SHP77 (cell line): ENCODE measurements at places on chromosomes 3 and 15.

DNA sequence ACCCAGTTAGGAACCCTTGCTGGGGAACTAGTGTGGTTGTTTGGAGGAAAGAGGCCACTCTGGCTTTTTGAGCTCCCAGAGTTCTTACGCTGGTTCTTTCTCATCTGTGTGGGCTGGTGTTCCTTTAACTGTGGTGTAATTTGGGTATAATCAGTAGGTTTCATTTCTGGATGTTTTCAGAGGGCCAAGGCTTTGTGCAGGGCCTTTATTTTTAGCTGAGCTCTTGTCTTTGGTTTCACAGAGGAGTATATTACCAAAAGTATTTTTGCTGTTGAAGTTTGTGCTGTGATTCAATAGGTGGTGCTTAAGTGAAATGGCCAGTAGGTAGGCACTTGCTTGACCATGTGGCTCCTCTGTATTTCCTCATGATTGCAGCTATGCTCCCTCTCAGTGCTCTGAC lies 357.9 kb downstream of the KCNH8 start:
- no peak for DNase-seq

- no peak for DNase-seq
These were observed 145.8 kb upstream of the THRB start for GRCh38 chr3:24640330-24640877.

- peak; percentile 26 for DNase-seq
These were observed 455.6 kb downstream of the TBL1XR1 start for GRCh38 chr3:176741664-176742047.

- no peak for DNase-seq
These were observed 40.1 kb downstream of the FNDC3B start for GRCh38 chr3:172079326-172079976.

DNA sequence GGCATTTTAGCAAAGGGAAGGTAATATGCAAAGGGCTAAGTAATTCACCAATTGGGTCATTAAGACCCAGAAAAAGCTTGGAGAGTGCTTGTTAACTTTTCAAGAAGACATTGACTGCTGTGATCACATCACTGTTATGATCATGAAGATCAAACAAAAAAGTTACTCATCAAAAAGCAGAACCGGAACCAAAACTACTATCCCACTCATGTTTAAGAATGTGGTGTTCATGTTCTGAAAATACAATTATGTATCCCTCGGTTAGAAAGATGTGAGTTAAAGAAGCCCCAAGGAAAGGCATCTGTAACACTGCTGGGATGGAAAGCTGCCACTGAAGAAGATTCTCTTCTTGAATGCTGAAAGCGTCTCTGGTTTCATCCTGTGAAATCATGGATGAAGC lies 32.6 kb downstream of the BBX start:
- no peak for DNase-seq

DNA sequence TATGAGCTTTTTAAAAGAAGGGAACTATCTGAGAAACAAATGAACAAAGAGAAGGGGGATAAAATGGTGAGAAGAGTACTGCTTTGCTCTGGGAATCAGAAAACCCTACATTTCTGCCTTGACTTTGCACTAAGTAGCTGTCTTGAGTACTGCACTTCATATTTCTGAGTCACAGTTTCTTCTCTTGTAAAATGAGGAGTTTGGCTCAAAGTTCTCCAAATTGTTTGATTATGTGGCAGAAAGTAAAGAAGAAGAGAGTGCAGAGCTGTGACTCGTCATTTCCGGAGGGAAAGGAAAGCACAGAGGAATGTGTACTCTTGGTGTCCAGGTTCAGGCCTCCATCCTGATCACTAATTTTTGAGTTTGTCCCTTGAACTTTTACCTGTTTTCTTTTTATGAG lies 54.7 kb downstream of the TP63 start:
- DNase-seq, result no peak

GRCh38 chr3:167318306-167318705 lies 61.8 kb downstream of the ZBBX start:
- DNase-seq, result no peak

- DNase-seq, result no peak
These were observed 108.1 kb upstream of the LSAMP start for GRCh38 chr3:116553355-116553754.

GRCh38 chr3:94114666-94115065 lies 51.8 kb downstream of the NSUN3 start:
- no peak for DNase-seq

- no peak for DNase-seq
These were observed 116.4 kb upstream of the RAD18 start for GRCh38 chr3:9079676-9080075.

DNA sequence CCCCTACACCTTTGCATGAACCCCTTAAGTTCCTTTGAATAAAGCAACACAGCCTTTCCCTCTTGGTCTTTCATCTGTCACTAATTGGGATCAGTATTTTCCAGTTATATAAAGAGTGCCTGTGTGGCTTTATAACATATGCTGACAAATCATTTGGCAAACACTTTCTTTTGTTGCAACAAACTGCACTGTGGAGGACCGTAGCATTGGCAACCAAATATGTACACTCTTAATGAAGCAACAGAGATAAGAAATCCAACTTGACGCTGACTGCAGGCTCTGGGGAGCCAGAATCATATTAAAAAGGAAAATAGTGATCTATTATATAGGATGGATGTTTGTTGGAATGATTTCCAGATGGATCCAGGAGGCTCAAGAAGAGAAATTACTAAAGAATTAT lies 120.1 kb upstream of the PRICKLE2 start:
- DNase-seq, result no peak

DNA sequence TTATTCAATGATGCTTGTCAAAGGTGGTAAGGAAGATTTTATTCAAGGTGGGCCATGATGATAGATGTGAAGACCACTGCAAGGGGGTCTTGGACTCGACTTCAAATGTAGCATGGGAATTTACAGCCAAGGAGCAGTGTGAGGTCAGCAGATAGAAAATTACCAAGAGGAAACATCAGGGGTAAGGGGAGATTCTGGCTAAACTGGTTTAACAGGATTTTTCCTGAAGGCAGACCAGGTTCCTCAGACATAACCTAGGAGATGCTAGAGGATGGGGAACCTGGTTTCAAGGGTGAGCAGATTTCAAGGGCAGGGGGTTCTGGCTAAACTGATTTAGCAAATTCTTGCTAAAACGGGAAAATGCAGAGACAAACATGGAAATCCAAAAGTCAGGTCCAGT lies 464.9 kb downstream of the TAFA4 start:
- DNase-seq, result no peak

DNA sequence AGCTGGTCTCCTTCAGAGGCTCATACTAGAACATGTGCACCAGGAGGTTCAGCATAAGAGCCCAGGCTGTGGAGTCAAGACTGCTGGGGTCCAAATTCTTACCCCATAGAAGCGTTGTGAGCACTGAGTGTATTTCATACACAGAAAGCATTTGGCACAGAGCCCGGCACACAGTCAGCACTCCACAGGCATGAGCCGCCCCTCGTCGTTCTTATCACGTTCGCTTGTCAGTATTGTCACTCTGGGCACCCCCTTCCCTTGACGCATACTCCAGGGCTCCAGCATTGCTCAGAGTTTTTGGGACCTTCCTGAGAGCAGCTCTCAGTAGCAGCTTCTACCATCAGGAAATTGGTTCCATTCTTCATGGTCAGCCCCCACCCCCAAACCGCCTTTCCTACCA lies 25.2 kb downstream of the CORO2B start:
- DNase-seq, result no peak

DNA sequence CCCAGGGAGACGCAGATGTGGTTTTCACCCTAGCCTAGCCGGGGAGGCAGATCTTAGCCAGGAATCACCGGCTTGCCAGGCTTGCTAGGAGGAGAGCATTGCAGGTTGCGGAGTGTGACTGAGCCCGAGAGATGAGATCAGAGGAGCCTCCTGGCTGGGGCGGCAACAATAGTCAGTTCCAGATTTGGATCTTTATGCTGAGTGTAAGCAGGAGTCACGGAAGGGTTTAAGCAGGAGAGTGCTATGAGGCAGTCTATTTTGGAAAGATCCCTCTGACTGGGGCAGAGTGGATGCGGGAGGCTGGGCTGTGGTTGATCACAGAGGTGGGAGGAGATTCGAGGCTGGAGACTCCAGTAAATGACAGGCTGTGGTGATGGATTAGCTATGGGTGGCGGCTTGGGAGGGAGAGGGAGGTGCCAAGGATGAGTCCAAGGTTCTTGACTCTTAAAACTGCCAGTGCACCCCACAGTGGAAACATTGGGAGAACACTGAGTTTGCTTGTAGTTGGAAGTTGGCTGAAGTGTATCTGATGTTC lies 10.4 kb upstream of the BAHD1 start:
- DNase-seq, result no peak

GRCh38 chr3:194161131-194162045 lies 25.4 kb downstream of the HES1 start:
- DNase-seq, result no peak

GRCh38 chr3:133881492-133881891 lies 14.2 kb downstream of the RAB6B start:
- no peak for DNase-seq

- no peak for DNase-seq
These were observed 20.0 kb downstream of the EFCC1 start for GRCh38 chr3:129021140-129021551.

DNA sequence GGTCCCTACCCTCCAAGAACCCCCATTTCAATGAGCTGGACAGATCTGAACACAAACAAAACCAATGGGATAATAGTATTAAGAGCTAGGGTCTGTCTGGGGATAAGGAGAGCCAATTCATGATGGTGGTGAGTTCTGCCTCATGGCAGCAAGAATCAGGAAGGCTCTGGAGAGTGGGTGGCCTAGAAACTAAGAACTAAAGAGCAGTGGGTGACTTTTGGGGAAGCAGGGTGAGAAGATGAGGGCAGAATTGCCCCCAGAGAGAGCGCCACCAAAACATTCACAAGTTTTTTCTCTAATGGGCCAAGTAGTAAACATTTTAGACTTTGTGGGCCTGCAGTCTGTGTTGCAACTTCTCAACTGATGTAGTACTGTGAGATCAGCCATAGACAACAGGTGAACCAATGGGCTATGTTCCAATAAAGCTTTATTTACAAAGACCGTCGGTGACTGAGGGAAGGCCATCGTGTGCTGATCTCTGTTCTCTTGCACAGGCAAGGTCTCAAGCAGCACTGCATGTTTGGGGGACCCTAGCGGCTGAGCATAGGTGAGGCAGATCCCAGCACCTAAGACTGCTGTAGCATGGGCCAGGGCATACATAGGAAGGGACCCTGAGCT lies 225.5 kb upstream of the ST8SIA2 start:
- DNase-seq, result no peak

- DNase-seq, result peak; percentile 54
These were observed 9.7 kb downstream of the ITIH4 start for GRCh38 chr3:52820736-52821135.

DNA sequence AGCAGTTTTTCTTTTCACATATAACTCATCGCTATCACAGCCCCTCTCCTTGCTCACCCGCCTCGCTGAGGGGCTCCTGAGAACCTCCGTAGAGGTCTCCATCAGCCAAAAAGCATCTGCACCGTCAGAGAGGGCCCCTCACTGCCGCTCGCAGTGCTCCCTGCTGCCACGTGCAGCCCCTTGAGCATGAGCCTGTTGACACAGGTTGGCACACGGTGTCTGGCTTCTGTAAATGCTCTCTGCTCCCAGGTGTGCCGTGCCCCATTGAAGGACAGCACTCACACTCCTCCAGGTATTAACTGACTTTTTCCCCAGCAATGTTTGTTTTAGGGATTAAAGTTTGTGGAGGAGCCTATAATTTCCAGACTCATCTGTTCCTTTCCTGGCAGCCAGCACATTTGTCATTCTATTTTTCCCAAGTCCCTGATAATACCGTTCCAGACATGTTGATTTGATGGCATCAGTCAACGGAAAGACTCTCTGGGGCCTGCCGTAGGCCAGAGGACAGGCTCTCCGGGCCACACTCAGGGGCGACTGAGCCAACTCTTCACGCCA lies 2.1 kb upstream of the FURIN start:
- DNase-seq, result no peak

DNA sequence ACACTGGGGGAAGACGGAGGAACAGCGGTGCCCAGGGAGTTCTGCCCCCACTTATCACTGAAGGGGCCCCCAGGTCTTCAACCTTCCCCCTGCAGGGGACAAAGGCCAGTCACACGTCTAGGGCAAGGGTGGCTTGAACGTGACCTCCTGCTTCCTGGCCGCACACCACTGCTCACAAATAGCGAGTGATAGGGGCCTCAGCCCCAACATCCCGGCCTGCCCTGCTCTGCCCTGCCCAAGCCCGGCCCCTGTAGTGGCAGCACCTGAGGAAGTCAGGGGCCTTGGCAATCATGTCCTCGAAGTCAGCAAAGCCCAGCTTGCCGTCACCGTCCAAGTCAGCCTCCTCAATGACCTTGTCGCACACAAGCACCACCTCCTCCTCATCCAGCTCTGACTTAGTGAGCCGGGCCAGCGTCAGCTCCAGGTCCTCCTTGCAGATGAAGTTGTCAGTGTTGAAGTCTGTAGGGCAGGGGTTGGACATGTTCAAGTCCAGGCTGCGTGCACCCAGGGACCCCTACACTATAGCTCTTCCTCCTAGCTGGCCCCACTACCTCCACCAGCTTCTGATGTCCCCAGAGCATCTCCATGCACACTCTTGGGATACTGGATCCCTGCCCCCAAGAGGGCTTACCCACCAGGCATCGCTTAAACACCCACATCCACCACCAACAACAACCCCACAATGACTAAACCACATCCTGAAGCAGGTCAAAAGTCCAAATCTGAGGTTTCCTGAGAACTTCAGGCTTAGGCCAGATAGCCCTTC lies 13.3 kb downstream of the SH2D7 start:
- no peak for DNase-seq

- no peak for DNase-seq
These were observed 479.6 kb downstream of the CNTN3 start for GRCh38 chr3:74134831-74135230.

DNA sequence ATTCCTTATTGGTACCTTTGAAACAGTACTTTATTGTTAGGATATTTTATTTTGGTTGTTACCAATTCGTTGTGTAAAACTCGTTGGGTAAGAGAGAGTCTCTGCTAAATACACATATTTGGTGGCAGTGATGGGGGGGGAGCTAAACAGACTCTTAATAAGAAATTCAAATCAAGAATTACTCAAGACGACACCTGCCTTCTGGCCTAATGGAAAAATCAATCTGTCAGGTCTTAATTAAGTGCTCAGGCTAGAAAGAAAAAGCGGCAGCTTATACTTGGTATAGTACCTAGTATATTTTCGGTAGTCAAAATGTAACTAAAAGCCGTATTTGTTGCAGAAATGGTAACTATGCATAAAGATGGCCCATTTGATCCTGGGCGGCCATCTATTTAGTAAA lies 18.2 kb downstream of the FOXP1 start:
- DNase-seq, result no peak

- no peak for DNase-seq
These were observed 10.2 kb upstream of the TMEM212 start for GRCh38 chr3:171832989-171833388.

GRCh38 chr3:70539908-70540307 lies 227.5 kb upstream of the MDFIC2 start:
- no peak for DNase-seq

DNA sequence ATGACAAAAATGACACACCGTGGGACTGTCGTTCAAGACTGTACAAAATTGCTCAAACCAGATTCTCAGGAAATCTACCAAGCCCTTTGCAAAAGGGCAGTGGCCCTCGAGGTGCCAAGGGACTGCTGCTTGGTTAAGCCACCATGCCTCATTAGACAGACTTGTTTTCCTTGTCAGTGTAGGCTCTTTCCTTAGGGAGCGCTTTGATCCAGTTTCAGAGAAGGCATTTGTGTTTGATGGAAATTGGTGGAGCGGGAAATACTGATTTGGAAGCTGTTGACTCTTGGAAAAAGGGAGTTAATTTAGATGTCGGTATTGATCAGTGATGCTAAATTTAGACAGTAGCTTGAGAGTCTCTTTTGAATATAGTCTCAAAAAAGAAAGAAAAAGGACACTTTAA lies 304.3 kb upstream of the UMPS start:
- no peak for DNase-seq
